Stimulated activated CD8-positive, alpha-beta memory T cell treated with anti-CD3 and anti-CD28 coated beads, Interleukin-7, amount 100 ng/mL, for 24 hours (primary cell): ENCODE measurements at places on chromosomes 2 and 18.

DNA sequence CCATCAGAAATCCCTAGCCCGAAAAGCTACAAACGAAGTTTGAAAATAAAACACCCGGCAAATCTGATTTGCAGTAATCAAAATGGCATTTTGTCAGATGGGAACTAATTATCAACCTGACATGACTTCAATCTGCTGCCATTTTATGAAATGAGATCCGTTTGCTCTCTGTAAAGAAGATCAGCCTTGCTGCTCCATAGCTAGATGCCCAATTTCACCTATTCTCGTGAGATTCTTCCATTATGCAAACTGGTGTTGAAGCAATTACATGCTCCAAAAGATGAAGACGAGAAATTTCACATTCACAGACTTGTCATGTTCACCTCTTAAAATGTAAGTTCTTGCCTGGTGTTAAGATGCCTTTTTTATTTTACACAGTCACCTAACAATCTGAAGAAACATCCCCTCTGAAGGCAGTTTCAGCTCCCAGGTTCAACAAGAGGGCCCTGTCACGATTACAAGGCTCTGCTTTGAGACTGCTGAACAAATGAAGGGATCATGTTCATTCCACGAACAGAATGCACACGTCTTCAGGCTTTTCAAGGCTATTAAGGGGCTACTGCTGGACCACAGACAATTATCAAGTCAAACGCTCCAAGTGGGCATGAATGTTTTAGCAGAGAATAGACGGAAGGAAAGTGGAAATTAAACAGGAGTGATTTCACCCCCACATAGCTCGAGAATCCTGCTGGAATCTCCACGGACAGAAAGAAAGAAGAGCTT, 172.6 kb upstream of the PID1 start:
- DNase-seq: no peak

GRCh38 chr2:241652722-241653121, 15.2 kb downstream of the ATG4B start:
- no peak for DNase-seq

DNA sequence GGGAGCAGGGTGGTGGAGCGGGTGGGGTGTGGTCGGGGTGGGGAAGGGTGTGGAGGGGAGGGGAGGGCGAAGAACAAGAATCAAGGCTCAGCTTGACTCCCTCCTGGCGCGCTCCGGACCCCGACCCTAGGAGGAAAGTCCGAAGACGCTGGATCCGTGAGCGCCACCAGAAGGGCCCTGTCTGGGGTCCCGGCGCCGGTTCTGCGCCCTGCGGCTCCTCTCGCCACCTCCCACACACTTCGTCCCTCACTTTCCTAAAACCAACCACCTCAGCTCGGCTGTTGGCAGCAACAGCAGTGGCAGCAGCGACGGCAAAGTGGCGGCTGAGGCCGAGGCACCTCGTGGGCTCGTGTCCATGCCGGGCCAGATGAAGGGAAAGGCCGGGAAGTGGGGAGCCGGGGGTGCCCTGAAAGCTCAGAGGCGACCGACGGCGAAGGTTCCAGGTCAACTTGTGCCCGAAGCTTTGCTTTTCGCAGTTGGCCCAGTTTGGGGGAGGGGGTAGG, 2.1 kb downstream of the KLHL14 start:
- no peak for DNase-seq

- DNase-seq: no peak
These were observed 806.8 kb upstream of the GCFC2 start for GRCh38 chr2:76517574-76517909.

- no peak for DNase-seq
These were observed 110.6 kb downstream of the CEP192 start for GRCh38 chr18:13101659-13102197.

DNA sequence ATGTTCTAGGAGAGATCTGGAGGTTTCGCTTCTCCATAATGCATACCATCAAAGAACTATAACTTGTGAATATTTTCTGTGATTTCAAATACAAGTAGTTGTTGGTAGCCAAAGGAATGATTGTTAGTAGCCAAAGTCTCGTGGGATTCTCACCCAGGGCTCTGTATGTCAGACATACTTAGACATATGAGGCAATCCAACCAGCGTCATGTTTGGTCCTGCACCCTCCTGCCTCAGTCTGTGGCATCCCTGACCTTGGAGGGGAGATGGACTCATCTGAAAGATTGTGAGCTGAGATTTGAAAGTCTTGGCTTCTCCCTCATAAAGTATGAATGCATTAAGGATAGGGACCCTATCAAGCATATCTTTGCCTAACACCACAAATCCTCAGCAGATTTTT, 81.2 kb downstream of the CTIF start:
- DNase-seq: no peak

DNA sequence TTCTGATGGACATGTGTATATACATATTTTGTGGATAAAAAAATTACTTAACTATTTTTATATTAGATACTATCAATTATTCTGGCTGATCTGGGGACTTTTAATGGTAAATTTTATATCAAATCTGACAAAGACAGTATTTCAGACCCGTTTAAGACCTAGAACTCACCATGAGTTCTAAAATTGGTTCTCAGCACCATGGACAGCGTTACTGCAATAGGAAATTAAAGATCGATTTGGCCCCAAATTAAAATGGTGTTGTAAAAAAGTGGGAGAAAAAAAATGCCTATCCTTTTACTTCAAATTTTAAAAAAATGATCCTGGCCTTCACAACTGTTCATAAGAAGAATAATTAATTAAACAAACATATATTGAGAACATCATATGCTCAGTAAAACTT, 919 bp upstream of the SCN2A start:
- DNase-seq: no peak

GRCh38 chr2:190930411-190930810, 49.8 kb downstream of the GLS start:
- DNase-seq: no peak

- DNase-seq: no peak
These were observed 71.1 kb upstream of the CHN1 start for GRCh38 chr2:175076272-175076671.
